ACHN (cell line): ENCODE measurements at places on chromosomes 2 and 18.

- no peak for DNase-seq
These were observed 105.6 kb downstream of the ANTXR1 start for GRCh38 chr2:69118609-69119008.

DNA sequence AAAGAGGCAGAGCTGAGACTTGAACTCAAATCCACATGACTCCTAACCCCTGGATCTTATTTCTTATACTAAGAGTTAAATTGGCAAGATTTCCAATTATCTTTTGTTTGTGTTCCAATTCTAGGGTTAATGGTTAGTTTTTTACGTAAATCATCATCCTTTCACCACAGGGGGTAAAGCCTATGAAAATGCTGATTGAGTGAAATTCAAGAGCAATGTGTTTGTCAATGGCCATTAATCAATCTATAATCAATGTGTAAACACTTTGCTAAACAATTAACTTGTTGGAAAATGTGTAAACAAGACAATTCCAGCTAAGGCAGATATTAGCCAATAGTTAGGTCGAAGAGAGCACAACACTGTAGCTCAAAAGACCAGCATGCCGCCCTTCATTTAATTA, 376.5 kb upstream of the ACVR2A start:
- DNase-seq, result no peak

DNA sequence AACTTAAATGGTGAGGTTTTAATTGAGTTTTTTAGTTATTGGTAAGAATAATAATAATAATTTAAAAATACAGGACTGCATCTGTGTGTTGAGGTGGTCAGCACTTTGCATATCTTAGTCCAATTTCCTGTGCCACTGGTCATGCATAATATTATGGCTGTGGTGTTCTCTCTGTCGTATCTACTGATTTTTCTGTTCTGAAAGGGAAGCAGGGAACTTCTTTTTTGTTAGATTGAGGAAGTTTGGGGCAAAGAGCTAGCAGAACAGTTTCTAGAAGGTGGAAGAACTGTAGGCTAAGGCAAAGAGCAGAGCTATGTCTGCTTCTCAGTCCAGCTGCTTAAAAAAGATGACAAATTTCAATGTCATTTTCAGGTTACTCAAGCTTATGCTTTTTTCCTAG, 74.3 kb downstream of the XRCC5 start:
- DNase-seq, result no peak

DNA sequence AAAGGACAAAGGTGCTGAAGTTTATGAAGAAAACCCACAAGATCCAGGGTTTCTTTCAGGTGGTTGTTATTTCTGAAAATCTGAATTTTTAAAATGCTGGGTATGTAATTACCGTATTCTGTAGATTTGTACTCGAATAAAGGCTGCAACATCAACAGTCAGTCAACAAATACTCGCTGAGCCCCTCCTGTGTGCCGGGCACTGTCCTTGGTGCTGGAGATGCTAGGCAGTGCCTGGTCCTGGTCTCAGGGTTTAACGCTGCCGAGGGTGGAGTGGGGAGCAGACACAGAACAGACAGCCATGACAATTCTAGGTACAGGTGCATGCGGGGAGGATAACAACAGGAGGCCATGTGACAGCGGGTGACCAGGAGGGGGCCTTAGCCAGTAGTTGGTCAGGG, 27.2 kb upstream of the PDIA6 start:
- peak; percentile 19 for DNase-seq

DNA sequence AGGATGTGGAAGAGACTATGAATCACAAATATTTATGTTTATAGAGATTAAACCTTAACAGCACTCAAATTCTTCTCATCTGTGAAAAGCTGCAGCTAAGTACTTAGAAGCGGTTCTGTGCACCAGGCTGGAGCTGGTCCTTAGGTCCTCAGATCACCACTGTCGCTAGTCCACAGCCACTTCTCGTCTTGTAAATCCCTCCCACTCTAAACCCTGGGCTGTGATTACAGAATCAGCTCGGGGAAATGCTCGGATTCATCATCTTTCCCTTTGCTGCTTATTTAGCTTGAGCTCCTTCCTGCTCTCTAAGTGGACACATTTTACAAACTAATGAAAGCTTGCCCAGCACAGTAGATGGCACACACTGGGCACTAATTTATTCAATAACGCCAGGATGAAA, 61.7 kb downstream of the RNF152 start:
- no peak for DNase-seq

DNA sequence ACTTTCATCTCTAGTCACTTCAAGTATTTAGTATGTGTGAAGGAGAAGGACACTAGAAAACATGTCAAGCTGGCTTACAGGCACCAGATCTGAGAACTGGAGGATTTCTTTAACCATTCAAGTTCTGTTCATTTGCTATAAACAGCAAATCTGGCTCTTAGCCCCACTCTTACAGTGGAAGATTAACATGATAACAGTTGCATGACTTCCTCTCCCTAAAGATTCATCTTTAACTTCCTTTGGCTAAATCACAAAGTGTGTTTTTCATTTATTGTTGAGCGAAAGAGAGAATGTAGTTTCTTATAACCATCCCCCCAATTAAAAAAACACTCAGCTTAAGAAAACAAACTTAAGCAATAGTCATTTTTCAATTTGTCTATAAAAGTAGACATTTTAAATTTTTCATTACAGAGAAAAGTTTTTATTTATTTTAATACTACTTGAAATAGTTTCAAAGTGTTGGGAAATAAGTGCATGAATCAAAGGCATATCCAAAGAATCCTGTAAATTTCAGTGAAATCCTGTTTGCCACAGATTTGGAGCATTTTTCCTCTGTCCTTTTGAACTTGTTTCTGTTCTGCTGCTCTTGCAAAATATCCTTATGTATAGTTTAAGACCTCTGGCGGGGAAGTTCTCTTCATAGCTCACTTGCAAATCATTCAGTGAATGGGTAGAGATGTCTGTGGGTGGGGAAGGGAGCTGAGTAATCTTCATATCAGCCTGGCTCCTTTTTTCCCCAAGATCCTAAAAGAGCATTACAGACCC, 241.0 kb upstream of the RBBP8 start:
- DNase-seq, result no peak

GRCh38 chr2:128585706-128586105, 267.0 kb upstream of the HS6ST1 start:
- no peak for DNase-seq

- DNase-seq, result no peak
These were observed 9.2 kb upstream of the SP9 start for GRCh38 chr2:174325373-174326160.

GRCh38 chr18:49561289-49562193, at the start of gene LIPG:
Gene LIPG (plus strand): TSS chr18:49562057. CDS start chr18:49562309, 252 bp downstream.
- DNase-seq, result peak; percentile 48

DNA sequence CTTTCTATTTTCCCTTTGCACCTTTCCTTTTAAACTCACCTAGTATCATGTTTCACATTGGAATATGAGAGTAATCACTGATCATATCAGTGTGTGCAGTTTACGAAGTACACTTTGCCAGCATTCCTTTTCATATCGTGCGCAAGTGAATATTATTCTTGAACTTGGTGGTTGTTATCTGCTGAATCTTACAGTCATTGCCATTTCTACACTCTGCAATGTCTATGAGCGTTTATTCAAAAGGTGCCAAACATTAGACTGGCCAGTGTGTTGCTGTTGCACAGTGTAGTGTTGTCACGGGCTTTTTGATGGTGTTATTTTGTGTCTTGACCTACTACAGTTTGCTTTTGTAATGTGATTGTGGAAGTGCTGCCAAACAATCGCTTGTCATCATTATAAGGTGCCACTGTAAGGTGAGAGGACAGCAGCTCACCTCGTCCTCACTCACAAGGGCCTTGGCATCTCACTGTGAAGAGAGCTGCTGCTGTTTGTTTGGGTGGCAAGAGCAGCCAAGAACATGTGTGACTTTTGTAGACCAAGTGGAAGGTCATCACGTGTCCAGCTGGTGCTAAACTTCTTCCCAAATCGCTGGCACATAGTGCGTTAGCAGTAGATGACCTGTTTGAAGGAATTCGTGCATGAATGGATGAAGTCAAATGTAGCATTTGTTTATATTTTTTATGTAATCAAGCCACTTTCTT, 113.3 kb downstream of the MYO1B start:
- DNase-seq, result no peak

GRCh38 chr18:43772907-43773306, 495.6 kb upstream of the SYT4 start:
- DNase-seq, result no peak

DNA sequence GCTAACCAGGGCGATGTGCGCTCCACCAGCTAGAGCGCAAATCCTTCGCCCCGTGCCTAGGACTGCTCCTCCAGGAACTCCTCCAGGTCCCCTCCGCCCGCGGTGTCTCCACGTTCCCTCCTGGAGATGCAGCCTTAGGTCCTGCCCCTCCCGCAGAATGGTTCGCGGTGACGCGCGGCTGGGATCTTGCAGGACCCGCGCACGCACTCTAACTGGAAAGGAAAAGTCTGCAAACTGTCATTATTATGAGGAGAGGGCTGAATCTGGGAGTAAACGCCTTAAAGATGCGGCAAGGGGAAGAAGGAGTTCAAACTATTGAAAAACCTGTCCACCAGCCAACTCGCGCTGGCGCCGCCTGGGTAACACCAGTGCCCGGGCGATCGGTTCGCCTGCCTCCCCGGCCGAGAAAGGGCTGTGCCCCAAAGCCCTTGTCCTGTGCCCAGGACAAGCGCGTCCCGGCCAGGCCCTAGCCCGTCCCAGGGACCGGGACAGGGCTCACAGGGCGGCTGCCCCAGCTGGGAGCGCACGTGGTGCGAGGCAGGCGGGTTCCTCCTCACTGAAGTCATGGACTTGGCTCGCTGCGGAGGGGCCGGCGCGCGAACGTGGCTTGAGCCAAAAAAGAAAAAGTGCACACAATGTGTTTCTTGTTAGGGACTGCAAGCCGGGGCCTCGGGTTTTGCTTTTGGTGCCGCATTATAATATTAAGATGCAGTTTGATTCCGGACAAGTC, 5.5 kb upstream of the ID2 start:
- DNase-seq, result no peak

- DNase-seq, result no peak
These were observed 9.5 kb upstream of the KDSR start for GRCh38 chr18:63376538-63376937.

DNA sequence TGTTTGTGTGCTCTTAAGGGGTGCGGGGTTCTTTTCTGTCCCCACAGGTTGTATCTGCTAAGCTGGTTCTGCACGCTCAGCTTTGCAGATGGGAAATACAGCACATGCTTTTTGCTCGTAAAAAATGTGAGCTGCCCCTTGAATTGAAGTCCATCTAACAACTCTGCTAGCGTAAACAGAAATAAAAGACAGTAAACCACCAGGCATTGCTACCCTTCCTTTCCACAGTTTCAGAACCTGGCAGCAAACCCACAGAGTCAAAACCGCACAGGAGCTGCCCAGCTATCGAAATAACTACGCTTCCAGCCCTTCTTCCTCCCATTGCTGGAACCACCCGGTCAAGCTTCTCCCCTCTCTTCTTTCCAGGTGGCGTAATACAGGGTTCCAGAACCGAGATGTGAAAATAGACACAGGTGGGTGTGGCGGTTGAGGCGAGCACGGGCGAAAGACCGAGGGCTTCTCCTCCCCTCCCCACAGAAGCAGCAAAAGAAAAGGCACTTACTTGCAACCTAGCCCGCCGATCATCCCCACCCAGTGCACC, 479 bp downstream of the SCN9A start:
- peak; percentile 61 for DNase-seq

DNA sequence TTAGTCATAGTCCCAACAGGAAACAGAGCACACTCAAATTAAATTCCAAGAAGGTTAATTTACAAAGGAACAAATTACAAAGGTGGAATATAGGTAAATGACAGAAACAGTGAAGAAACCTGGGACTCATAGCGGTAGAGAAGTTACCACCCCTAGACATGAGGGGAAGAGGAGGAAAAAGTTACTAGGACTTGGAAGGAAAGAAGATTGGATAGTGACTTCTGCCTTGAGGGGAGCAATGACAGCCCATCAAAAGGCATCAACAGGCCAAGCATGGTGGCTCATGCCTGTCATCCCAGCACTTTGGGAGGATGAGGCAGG, 2.4 kb upstream of the PDE11A start:
- DNase-seq, result no peak

GRCh38 chr2:135021618-135022017, 25.6 kb downstream of the MAP3K19 start:
- DNase-seq, result no peak
